ENCODE measurements at places on chromosomes 6 and 20.

DNA sequence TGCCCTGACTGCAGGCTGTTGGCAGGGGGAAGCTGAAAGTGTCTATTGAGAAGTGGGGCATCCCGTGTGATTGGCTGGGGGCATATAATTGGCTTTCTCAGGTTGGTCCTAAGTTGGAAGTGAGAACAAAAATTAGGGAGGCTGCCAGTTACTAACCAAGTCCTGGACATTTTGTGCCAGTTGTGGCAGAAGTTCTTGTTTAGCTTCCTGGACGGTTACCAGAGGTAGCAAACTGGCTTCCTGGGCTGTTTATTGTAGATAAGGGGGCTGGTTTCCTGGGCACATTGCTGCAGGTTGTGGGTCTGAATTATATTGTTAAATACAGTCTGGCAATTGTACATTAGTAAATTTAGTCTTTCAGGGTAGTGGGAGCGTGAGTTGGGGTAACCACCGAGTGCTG is 50.6 kb upstream of the SLC2A12 start:
- DNase-seq: no peak

DNA sequence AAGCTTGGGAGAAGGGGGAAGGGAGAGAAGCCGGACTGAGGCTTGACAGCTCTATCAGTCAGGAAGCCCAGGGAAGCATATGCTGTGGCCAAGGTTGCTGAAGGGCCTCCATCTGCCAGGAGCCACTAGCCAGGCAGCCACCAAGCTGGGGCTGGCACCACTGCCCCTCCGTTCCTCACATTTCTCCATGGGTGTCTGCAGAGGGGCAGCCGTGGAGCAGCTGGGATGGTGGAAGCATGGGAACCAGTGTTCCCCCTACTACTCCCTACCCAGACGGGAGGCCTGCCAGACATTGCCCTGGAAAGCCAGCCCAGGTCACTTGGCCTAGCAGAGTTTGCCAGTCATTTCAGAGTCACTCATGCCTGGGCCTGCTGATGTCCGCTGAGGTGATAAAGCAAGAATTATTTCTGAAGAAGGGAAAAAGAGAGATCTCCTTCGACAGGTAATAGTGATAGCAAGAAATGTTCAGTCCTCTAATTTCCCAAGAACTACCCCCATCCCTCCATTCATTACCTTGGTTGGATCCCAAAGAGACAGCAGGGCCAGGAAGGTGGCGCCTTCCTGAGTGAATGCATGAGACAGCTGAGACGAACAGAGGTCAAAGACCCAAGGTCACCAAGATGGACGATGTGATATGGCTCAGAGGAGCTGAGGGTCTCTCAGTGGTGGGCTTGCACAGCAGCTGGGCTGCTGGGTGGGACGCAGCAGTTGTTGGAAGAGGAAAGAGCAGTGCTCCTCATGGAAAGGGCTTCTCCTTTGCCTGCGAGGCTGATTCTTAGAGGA is 21.9 kb downstream of the SNPH start:
- no peak for DNase-seq

DNA sequence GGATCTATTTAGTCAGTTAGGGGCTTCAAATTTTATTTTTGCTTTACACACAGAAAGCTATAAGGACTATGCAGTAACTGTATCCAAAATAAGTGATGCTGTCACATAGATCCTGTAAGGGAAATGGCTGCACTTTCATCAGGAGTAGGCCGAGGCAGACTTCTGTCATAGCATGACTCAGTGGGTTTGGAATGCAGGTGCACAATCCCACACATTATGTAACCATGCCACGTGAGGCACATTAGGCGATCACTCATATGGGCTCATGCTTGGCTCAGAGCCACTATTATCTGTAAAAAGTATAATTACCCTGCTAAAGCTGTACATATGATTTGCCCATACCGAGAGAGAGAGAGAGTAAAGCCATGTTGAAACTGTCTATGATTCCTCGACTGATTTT is 1189.4 kb upstream of the EYS start:
- DNase-seq: no peak

DNA sequence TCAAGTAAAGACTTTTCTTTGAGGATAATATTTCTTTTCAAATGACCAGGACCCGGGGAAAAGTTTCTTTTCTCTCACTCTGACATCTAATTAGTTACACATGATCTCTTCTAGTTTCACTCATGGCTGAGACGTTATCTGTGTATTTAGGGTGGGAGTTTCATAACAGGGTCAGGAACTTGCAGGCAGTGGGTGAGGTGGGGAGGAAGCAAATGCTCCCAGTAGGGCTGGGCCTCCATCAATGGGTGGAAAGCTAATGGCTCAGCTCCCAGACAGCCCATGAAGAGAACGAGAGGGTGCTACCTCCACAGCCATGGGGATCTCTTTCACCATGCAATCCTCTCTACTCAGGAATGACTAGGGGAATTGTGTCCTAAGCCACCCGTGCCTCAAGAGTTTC is 119.3 kb downstream of the F13A1 start:
- DNase-seq: no peak

DNA sequence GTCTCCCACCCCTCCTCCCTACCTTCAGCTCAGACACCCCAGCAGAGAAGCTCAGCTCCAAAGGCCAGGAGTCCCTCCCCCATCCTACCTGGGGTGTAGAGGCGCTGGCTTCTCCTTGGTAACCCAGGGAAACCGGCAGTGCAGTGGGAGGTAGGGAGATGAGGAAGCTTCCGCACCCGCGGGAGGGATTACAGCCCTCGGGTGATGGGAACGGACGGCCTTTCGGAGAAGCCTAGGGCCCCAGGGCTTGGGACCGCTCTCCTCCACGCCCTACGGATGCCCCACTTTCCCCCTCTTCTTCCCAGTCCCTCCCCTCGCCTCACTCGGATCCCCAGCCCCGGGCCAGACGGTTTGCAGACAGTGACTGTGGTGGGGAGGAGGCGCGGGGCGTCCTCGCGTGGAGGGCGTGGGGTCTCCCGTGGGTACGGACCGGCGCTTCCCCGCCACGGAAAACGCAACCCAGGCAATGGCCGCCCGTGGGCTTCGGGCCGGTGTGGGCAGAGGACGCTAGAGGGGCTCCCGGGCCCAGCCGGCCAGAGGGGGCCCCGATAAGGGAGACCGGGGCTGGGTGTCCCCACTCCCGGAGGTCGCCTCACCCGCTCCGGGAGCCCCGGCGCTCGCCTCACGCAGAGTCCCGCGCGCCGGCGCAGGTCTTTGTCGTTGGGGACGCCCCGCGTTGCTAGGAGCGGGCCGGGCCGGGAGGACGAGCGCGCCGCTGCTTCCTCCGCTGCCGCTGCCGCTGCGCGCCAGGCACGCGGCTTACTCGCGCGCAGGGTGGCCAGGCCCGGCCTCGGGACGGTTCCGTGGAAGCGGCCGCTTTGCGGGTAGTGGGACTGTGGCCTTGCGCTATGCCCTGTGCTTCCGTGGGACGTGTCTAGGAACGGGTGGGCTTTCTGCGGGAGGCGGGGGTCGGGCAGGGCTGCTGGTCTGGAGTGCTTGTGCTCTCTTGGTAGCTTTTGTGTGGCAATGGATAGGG is 15.8 kb downstream of the AARS2 start:
- DNase-seq: peak; percentile 55

DNA sequence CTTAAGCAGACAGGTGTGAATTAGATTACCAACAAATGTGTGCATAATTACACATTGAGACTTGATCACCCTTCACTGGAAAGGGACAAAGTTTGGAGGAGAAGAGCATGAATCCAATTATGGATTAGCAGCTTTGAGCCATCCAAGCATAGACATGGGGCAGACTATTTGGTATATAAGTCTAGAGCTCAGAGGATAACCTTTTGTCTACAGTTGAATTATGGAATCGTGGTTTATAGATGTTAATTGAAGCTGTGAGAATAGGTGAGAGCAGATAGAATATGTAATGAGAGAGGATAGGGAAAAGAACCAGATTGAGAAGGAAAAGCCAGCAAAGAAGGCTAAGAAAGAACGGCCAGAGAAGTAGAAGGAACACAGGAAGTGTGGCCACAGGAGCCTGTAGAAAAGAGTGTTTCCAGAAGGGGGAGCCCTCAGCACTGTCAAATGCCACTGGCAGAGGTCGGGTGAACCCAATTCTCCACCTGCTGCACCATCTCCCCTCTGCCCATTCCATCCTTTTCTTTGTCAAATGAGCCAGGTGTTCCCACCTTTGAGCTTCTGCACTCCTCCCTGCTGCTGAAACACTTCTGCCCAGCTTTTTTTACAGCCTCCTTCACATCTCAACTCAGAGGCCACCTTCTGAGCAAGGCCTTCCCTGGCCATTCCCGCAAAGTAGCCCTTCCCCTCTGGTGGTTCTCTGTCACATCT is 7.3 kb downstream of the DNTTIP1 start:
- peak; percentile 61 for DNase-seq

GRCh38 chr20:63017076-63017825 is 10.5 kb upstream of the BHLHE23 start:
- DNase-seq: no peak

DNA sequence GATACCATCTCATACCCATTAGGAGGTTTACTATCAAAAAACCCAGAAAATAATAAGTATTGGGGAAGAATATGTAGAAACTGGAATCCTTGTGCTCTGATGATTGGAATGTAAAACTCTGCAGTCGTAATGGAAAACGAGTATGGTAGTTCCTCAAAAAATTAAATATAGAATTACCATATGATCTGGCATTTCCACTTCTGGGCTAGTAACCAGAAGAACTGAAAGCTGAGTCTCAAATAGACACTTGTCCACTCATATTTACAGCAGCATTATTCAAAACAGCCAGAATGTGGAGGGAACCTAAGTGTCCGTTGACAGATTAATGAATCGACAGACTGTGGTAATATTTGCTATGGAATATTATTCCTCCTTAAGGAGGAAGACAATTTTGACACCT is 44.3 kb downstream of the FOXC1 start:
- DNase-seq: no peak

DNA sequence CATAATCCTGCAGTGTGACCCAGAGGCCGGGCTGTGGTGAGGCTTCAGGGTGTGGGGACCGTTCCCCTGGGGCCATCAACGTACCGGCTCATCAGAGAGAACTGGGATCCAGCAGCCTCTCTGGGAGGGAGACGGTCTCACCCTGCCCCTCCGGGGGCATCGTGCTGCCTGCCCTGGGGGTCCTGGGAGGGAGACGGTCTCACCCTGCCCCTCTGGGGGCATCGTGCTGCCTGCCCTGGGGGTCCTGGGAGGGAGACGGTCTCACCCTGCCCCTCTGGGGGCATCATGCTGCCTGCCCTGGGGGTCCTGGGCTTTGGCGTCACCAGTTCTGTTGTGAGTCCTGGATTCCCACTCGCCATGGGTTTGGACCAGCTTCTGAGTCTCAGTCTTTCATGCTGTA is 17.1 kb downstream of the SMOC2 start:
- no peak for DNase-seq

- DNase-seq: no peak
Measured at GRCh38 chr6:161522276-161522675, 248.4 kb upstream of the AGPAT4 start.

DNA sequence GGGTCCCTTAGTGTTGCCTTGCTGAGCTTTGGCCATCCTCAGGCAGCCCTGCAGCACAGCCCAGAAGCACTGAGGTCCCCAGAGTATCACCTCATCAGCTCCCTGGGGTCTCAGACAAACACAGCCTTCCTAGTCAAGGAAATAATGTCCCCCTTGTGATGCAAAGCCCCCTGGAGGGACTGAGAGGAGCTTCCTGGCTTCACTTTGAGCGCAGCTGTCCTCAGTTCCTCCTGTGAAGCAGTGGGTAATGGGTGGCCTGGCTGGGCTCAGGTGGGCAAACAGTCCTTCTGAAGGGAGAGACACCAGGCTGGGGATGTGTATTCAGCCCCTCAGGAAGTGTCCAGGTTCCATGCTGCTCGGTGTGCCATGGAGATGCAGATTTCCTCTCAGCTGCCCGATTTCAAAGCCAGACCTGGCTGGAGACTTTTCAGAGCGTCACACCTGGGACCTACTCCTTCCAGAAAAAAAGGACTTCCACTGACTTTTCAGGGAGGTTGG is 79.2 kb upstream of the FOXA2 start:
- no peak for DNase-seq

- no peak for DNase-seq
Measured at GRCh38 chr6:77292564-77293546, 170.4 kb downstream of the HTR1B start.

GRCh38 chr6:169898788-169899480 is 147.5 kb downstream of the ERMARD start:
- DNase-seq: no peak

- DNase-seq: no peak
Measured at GRCh38 chr6:87396595-87397392, 11.0 kb upstream of the CFAP206 start.

DNA sequence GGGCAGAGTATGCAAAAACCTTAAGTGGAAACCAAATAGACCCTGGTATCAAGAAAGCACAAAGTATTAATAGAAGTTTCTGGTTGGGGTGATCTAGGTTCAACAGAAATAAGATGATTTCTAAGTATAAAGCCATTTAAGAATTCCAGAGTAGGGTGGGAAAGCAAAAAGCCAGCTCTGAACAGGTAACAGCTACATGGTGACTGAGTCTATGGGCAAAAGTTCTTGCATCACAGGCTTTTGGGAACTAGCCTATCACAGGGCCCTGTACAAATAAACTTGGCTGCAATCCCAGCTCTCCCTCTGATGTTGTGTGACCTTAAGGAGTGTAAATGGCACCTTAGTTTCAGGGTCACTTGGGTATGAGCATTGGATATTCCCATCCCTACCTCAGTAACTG is 5.5 kb downstream of the TCF19 start:
- no peak for DNase-seq

DNA sequence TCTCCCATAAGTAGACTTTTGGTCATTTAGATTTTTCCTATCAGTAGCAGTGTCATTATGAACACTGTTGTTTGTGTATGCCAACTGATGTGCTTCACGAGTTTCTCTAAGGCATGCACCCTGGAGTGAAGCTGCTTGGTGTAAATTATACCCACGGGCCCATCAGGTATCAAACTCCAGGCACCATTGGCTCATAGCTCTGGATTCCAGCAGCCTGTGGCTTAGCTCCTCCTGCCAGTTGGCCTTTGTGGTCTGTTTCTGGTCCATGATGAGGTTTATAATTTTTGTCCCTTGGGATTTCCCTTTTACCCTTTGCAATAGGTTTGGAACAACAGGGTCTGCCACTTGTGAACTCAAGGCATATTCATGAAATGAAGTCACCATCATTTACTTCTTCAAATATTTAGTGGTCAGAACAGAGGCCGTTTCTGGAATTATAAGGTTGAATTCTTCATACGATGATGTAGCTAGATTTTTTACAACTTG is 350.5 kb downstream of the PRL start:
- DNase-seq: no peak

DNA sequence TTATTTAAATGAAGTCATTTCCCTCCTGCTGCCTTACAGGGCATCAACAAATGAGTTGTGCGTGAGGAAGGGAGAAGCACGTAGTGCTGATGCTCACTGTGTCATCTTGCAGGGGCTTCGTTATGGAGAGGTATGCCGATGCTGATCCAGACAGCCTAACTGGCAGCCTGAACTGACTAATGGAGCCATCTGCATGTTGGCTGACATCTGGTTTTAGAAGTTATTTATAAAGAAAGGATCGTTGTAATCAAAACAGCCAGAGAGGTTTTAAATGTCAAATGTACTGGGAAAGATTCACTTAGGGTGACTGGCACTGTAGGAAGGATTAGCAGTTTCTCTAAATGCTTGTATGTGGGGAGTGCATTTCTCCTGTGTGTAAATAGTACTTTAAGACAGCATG is 54.6 kb downstream of the FARS2 start:
- DNase-seq: no peak
